ENCODE measurements at places on chromosomes 6 and 20. TPM values are rescaled to one million over a fixed set of nuclear protein-coding genes. Genes with fewer than 3 reads are reported as not detected.

DNA sequence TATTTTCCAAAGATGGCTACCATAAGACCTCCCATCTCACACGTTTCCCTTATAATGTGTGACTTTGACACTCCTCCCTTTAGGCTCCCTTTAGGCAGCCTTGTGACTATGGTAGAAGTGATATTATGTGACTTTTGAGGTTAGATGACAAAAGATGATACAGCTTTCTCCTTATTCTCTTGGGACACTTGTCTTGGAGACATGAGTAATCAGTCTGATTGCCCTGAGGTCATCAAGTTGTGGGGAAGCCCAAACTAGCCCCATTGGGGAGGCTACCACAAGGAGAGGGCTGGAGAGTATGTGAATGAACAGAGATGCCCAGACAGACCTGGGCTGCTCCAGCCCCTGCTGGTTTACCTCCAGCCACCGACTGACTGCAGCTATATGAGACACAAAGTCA, 10.6 kb upstream of the DLK2 start:
- DNase-seq, result no peak

DNA sequence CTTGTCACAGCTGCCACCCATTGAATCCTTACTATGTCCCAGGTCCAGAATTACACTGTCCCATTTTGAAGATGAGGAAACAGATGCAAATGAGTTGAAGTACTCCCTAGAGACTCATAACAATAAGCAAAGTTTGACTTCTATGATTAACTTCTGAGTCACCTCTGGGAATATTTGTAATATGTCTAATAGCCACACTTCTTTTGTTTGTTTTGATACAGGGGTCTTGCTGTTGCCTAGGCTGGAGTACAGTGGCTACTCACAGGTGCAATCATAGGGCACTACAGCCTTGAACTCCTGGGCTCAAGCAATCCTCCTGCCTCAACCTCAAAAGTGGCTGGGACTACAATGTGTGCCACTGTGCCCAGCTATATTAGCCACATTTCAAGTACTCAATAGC, 11.4 kb upstream of the SOX12 start:
- DNase-seq, result no peak

BANF2 gene
- not detected for total RNA-seq

- no peak for DNase-seq
Measured at GRCh38 chr6:84739866-84740208, 24.6 kb downstream of the TBX18 start.

DNA sequence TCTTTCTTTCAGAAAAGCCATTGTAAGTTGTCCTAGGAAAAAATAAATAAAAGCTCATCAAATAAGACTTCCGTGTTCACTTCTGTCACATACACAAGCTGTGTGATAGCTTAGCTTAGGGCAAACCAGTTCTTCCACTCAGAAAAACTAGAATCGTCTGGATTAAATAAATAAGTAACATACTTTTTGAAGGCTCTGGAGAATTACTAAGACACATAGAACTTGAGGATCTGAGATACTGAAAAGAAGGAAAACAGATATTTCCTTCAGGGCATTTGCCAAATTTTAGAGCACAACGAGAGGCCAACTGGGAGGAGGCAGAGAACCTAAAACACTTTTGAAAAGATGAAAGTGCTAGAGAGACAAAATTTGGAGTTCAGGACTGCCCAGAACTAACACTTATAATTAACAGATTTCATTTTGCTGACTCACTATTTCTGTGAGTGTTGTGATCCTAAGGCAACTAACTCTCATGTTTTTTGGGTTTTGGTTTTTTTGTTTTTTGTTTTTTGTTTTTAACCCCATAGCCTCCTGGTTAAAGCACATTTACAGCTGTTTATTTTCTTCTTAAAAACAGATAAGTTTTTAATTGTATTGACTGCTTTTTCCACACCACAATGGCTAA, 38.7 kb upstream of the THEMIS start:
- no peak for DNase-seq

Data from endothelial cell (in vitro differentiated cells).